ENCODE measurements at places on chromosomes 7 and 10.

GRCh38 chr7:96045919-96046318 lies 273.6 kb downstream of the DYNC1I1 start:
- no peak for DNase-seq

DNA sequence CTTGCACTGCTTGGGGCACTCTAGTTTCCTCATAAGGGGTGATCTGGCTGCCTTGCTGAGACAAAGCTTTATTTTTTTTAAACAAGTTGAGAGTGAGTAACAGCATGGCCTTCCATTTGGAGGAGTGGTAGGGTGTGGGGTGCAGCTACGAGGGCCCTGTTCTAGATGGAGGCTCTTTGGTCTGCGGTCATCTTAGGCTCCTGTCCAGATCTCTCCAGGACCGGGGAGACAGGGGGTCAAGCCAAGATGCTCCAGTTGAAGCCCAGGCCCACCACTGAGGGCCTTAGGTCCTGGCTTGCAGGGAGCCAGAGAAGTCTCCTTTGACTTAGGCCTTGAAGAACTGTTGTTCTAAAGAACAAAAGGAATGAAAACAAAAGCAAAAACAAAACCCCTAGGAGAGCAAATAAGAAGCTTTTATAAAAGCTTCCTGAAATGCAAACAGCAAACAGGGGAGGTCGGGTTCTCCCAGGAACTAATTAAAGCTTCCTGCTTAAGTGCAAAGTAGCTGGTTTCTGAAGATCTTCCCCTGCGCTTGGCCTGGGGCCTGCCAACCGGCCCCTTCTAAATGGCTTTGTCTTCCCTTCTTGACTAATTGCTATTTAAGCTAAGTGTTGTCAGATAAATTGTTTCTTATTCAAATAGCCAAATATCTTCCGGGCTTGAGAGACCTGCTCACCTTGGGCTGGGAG lies 259.2 kb downstream of the GLRX3 start:
- no peak for DNase-seq

- DNase-seq: no peak
These were observed 47.1 kb downstream of the PAPSS2 start for GRCh38 chr10:87706731-87707130.

DNA sequence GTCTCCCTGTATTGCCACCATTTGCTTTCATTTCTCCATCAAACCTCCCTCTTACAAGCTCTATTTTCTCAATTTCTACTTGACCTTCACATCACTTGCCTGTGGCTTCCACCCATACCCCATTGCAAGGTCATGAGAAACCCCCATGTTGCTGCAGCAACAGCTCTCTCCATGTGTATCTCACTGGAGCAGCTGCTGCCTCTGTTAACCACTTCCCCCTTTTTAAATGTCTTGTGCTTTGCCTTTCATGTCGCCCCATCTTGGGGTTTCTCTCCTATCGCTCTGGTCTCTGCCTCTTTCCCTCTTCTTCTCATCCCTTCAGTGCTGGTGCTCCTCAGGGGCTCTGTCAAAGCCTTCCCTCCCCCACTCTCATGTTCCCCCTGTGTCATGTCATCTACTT lies 148.8 kb downstream of the CHN2 start:
- DNase-seq: no peak
